GM23248 (cell line): ENCODE measurements at places on chromosomes 12 and 14. TPM values are rescaled to one million over a fixed set of nuclear protein-coding genes. Genes with fewer than 3 reads are reported as not detected.
A peak's percentile ranks its signal among the peaks of the same experiment; 100 is the strongest.

- DNase-seq = no peak
These were observed 311.3 kb upstream of the PRKD1 start for GRCh38 chr14:30238936-30239335.

The BATF gene
- polyA plus RNA-seq = 0.56 TPM in 1 of 2 replicates, not detected in the other

The HOXC6 gene
- 19.9 and 20.5 TPM in 2 replicates for polyA plus RNA-seq

DNA sequence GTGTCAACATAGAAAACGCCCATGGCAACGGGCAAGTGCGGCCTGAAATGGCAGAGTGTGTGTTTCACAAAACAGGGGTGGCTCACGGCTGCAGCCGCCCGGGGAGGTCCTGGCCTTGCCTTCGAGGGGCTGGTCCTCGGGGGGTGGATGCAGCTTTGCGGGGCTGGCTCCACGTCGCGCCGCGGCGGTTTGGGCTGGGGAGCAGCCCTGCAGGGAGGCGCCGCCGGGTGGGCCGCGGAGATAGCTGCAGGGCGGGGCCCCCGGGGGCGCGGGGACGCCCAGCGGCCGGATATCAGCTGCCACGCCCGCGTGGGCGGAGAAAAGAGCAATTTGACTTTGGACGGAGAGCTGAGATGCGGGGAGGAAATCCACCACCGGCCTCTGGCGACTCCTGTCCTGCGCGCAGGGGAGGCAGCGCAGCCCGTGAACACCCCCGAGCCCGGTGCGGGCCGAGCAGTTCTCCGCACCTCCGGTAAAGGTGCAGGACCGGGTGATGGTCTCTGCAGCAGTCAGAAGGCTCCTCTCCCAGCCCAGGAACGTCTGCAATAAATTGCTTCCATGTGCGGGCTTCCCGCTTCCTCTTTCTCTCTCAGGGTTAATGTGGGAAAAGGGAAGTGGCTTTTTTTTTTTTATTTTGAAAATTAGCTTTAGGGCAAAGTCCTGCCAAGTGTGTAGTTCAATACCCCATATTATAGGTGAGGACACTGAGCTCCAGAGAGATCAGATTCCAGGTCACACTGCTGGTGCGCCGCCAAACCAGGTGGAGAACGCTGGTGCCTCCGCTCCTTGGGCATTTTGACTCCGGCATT is 110.5 kb downstream of the ARF6 start:
- DNase-seq = peak; percentile 88
